ENCODE measurements at places on chromosomes 16 and 17. TPM values are rescaled to one million over a fixed set of nuclear protein-coding genes. Genes with fewer than 3 reads are reported as not detected.

Gene SNX20
- total RNA-seq, result 58.9 TPM

DNA sequence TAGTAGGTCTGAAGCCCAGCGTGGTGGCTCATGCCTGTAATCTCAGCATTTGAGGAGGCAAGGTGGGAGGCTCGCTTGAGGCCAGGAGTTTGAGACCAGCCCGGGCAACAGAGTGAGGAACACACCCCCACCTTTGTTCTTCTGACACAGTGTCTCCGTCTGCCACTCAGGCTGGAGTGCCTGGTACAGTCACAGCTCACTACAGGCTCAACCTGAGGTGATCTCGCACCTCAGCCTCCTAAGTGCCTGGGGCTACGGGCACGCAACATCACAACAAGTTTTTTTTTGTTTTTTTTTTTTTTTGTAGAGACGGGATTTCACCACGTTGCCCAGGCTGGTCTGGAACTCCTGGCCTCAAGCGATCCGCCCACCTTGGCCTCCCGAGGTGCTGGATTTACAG, 6.7 kb upstream of the TLCD3A start:
- H3K4me1 ChIP-seq, result no peaks in the 10 kb centered on the region
- peaks cover 4% of the 10 kb centered on the region for H3K27me3 ChIP-seq
- H3K4me3 ChIP-seq, result no peak overlapping the region
- DNase-seq, result no peak
- no peaks in the 10 kb centered on the region for H3K36me3 ChIP-seq
- no peak overlapping the region for H3K27ac ChIP-seq

Gene CACNA1H
- total RNA-seq, result 9.5 TPM

GRCh38 chr16:50627419-50627818, 53.7 kb downstream of the SNX20 start:
- H3K4me1 ChIP-seq, result peaks cover 28% of the 10 kb centered on the region
- peak; percentile 14 for DNase-seq
- no peaks in the 10 kb centered on the region for H3K27me3 ChIP-seq
- peaks cover 3% of the 10 kb centered on the region for H3K36me3 ChIP-seq
- H3K27ac ChIP-seq, result peak overlapping the region; percentile 91
- peak overlapping the region; percentile 83 for H3K4me3 ChIP-seq

Gene COASY
- 39.1 TPM for total RNA-seq

DNA sequence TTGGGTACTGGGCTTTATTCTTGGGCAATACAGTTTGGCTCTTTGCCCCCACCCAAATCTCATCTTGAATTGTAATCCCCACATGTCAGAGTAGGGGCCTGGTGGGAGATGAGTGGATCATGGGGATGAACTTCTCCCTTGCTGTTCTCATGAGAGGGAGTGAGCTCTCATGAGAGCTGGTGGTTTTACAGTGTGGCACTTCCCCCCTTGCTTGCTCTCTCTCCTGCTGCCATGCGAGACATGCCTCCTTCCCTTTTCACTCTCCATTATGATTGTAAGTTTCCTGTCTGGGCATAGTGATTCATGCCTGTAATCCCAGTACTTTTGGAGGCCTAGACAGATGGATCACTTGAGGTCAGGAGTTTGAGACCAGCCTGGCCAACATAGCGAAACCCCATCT, 18.1 kb upstream of the CNEP1R1 start:
- H3K27me3 ChIP-seq, result peaks cover 21% of the 10 kb centered on the region
- no peak for DNase-seq
- no peak overlapping the region for H3K27ac ChIP-seq

DNA sequence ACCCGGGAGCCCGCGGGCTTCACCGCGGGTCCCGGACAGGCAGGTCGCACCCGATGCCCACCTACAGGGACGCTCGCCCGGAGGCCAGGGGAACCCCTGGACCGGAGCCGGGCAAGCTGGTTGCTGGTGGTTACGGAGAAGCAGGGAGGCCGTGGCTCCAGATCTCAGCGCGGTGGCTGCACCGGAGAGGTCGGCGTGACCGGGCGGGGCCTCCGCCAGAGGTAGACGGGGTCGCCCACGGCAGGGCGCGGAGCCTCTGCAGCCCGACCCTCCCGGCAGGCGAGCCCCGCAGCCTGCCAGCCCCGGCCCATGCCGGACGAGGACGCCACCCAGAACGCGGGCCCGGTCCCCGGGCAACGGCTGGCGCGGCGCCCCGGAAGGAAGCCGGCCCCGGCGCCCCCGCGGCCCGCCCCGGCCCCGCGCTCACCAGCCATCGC, 341 bp downstream of the PCYT2 start:
- H3K4me1 ChIP-seq, result peaks cover 6% of the 10 kb centered on the region
- no peak for DNase-seq
- peak overlapping the region; percentile 80 for H3K4me3 ChIP-seq
- H3K36me3 ChIP-seq, result peaks cover 2% of the 10 kb centered on the region
- no peaks in the 10 kb centered on the region for H3K27me3 ChIP-seq
- H3K27ac ChIP-seq, result no peak overlapping the region

Gene PERCC1
- total RNA-seq, result not detected

Gene GDPD1
- 2.7 TPM for total RNA-seq

- peaks cover 4% of the 10 kb centered on the region for H3K36me3 ChIP-seq
- peak overlapping the region; percentile 95 for H3K4me3 ChIP-seq
- peak overlapping the region; percentile 96 for H3K27ac ChIP-seq
Measured at GRCh38 chr16:67236563-67237395, 9.8 kb downstream of the TMEM208 start.

DNA sequence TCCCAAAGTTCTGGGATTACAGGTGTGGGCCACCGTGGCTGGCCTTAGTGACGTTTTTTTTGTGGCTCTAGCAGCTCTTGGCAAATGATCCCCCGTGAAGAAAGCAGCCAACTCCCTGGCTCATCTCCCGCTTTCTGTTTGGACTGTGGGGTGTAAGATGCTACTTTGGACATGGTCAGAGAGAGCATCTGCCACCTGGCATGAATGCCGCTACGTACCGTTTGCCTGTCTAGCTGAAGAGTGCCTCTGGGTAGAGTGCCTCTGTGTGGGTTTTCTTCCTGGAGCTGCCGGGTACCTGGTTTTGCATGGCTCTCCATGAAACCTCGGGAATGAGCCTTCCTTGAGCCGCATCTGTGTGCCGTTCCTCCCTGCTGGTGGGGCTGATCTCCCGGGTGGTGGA, 34.3 kb downstream of the NDEL1 start:
- DNase-seq, result no peak
- H3K36me3 ChIP-seq, result peaks cover 6% of the 10 kb centered on the region
- no peak overlapping the region for H3K27ac ChIP-seq

DNA sequence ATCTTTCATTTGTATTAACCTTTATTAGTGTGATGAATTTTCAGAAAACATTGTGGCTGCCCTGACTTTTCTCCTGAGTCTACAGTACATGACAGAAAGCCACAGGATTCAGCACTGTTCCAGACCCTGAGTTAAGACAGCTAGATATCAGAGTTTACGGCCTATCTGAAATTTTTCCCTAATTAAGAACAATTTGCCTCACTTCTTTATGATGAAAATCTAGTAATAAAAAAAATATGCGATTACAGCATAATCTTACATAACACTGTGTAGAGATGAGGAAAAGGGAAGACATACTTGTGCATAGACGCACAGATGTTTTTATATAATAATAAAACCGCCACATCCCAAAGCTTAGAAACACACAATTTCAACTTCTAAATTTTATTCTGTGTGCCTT, 7.3 kb downstream of the SPOP start:
- peak overlapping the region; percentile 45 for H3K27ac ChIP-seq
- no peak for DNase-seq
- peaks cover 3% of the 10 kb centered on the region for H3K36me3 ChIP-seq
- no peak overlapping the region for H3K4me3 ChIP-seq
- H3K27me3 ChIP-seq, result no peaks in the 10 kb centered on the region

DNA sequence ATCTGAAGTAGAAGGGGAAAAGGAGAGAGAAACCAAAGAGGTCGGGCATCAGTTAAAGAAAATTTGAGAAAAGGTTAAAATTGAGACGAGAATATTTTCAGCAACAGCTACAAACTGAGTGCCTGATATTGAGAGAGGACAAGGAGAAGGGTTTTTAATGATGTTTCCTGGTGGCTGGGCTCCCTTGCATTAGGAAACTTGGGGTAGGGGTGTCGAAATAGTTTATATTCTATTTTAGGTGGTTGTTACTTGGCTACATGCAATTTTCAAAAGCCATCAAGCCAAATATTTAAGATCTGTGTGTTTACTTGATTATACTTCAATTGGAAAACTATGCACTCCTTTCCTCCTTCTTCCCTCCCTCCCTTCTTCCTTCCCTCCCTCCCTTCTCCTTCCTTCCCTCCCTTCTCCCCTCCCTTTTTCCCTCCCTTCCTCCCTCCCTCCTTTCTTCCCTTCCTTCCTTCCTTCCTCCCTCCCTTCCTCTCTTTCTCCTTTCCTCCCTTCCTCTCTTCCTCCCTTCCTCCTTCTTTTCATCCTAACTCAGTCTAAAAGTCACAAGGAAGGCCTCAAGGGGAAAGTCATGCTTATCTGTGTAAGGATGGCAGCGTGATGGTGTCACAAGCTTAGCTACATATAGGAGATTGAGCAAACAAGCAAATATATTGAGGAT, 1.8 kb upstream of the APOH start:
- peaks cover 6% of the 10 kb centered on the region for H3K36me3 ChIP-seq
- peaks cover 12% of the 10 kb centered on the region for H3K4me1 ChIP-seq
- peak overlapping the region; percentile 9 for H3K4me3 ChIP-seq

Gene GUCY2D
- 0.08 TPM for total RNA-seq

DNA sequence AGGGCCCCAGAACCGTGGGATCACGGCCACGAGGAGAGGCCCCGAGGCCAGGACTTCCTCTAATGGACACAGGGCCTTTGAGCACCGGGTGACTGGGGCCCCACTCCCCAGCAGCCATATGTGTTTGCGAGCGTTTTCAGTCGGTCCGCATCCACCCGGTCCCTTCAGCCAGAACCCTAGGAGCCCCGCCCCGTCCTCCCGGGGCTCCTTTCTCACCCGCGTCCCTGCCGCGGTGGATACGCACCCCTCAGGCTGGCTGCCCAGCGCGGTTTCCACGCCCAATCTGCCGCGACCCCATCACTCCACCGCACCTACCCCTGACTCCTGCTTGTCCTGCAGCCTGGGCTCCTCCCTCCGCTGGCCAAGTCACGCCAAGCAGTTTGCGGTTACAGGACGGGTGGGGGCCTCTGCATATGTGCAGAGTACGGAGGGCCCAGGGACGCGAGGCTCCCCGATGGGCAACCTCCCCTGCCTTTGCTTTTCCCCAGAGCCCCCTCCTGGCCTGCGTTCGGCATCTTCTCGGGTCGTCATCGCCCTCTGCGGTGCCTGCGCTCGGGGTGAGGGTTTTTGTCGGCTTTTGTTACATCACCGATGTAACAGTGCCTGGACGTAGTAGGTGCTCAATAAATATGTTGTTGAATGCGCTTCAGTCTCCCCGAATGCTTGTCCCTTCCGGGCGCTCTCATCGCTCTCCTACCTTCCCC, 1.0 kb upstream of the TTYH2 start:
- peak overlapping the region; percentile 93 for H3K27ac ChIP-seq
- no peaks in the 10 kb centered on the region for H3K27me3 ChIP-seq
- peaks cover 43% of the 10 kb centered on the region for H3K4me1 ChIP-seq

Gene WNT3
- not detected for total RNA-seq

- peak; percentile 45 for DNase-seq
- H3K27ac ChIP-seq, result peak overlapping the region; percentile 97
- H3K4me3 ChIP-seq, result peak overlapping the region; percentile 95
Measured at GRCh38 chr17:50866950-50867362, 802 bp upstream of the TOB1 start.

Gene KRT25
- not detected for total RNA-seq
